ENCODE measurements at places on chromosomes 3 and 15. TPM values are rescaled to one million over a fixed set of nuclear protein-coding genes. Genes with fewer than 3 reads are reported as not detected.
A peak's percentile ranks its signal among the peaks of the same experiment; 100 is the strongest.

GRCh38 chr15:49045751-49046219 lies 461 bp downstream of the SECISBP2L start:
- no peak for DNase-seq

GRCh38 chr3:33437556-33438283 lies 2.5 kb downstream of the UBP1 start:
- peak; percentile 53 for DNase-seq

- no peak for DNase-seq
Measured at GRCh38 chr15:81279621-81280485, 44.1 kb downstream of the STARD5 start.

STT3B gene
- 139 TPM for total RNA-seq

MYRIP gene
- 1.9 TPM for total RNA-seq

DNA sequence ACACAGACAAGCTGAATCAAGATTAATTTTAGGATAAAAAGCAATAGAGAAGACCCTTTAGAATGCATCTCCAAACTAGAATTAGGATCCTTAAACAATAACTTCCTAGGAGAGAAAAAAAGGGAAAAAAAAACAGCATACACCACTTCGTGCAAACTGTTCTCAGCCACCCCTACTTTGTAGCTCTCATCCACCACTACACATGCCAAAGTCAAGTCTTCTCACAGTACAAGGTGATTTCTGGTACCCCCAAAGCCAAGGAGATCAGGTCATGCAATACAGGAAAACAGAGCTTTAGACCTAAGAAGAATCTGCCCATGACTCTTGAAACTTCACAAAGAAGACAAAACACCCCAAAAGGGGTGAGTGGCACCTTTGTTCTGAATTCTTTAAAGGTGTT lies 166.9 kb downstream of the SUCNR1 start:
- no peak for DNase-seq

DNA sequence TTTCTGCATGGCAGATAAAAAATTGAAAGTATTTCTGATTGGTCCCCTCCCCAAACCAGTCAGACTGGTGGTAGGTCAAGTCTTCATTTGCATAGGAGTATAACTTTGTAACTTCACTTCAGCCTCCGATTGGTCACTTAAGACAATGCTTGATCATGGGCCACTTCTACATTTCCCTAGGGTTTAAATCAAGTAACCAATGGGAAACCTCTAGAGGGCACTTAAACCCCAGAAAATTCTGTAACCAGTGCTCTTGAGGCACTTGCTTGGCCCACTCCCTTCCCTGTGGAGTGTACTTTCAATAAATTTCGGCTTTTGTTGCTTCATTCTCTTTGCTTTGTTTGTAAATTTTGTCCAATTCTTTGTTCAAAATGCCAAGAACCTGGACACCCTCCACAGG lies 225.5 kb downstream of the ARPP21 start:
- no peak for DNase-seq

DNA sequence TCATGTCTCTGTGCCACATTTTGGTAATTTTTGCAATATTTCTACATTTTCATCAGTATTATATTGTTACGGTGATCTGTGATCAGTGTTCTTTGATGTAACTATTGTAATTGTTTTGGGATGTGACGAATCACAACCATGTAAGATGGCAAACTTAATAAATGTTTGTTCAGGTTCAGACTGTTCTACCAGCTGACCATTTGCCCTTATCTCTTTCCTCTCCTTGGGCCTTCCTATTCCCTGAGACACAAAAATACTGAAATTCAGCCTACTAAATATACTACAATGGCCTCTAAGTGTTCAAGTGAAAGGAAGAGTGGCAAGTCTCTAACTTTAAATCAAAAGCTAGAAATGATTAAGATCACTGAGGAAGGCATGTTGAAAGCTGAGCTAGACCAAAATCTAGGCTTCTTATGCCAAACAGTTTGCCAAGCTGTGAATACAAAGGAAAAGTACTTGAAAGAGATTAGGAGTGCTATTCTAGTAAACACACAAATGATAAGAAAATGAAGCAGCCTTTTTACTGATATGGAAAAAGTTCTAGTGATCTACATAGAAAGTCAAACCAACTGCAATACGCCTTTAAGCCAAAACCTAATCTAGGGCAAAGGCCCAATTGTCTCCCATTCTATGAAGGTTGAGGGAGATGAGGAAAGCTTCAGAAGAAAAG lies 952.8 kb downstream of the ROBO1 start:
- no peak for DNase-seq

CFAP20DC gene
- 1.4 TPM for total RNA-seq

- DNase-seq = peak; percentile 85
Measured at GRCh38 chr3:186930143-186930640, at the start of gene ST6GAL1. ST6GAL1 (plus strand) TSS chr3:186930526; CDS start chr3:187042704, 112,178 bp downstream.

HCLS1 gene
- total RNA-seq = 98.6 TPM

NR2F2 gene
- 76.0 TPM for total RNA-seq

GRCh38 chr3:184611607-184612281 lies 50.2 kb downstream of the EPHB3 start:
- DNase-seq = no peak

DNA sequence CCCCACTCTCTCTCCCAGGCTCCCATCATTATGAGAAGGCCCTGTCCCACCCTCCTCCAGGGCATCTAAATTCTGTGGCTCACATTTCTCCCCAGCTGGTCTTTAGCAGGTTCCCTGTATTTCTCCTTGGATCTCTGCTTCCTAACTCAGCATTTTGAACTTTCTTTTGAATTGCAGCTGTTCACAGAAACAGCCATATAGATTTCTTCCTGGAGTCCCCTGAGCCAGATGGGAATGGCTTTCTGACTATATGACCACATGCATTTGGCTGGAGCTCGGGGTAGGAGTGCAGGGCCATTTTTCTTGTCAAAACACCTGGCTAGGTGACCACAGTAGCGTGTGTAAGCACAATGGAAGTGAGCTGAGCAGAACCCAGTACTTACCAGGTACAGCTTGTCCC lies 22.0 kb downstream of the RBP2 start:
- no peak for DNase-seq

DNA sequence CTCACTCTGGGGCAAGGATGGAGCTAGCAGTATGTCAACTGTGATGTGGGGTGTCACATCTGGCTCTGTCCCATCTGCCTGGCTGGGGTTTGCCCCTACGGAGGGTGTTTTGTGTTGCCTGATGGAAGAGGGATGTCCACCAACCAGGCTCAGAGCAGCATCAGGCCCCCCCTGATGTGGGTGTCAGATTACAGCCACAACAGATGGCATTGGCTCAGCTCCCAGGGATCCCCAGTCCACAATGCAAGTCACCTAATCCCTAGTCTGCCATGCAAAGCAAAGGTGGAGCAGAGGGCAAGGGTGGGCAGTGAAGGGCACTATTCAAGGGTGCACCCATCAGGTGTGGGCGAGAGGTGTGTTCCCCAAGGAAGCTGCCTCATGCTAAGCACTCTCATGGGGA lies 48.9 kb upstream of the AMOTL2 start:
- DNase-seq = no peak

DNA sequence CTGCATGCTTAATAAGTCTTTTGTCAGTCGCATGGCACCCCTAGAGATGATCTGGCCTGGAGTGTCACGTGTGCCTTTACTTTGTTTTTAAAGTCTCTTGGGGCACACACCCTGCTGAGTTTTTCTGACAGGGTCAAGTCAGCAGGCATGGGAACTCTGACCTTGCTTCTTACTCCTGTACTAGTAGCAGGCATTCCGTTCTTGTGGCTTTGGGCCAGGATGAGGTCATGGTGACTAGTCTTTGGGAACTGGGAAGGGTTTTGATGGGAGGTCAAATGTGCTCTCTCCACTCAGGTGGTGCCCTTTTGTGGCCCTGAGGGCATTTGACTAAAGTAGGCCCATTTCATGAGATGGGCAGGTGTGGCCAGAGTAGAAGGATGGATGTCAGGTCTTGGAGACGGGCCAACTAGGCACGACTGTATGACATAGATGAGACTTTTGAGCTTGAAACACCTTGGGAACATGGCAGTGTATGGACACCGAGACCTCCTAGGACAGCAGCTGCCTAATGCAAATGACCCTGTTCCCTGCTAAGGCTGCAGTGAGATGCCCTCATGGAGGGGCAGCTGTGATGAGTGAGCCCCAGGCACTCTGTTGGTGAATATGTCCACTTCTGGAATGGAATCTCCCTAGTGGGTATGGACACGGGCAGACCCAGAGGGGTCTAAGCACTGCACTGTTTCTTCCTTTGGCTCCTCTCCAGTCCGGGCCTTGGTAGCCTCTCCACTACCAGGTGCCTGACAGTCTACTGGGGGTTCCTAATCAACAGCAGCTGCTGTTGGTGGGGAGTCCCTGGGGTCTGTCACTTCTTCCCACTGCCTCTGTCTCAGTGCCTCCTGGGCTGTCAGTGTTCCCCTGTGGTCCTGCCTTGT lies 16.4 kb downstream of the SRPRB start:
- DNase-seq = no peak

DNA sequence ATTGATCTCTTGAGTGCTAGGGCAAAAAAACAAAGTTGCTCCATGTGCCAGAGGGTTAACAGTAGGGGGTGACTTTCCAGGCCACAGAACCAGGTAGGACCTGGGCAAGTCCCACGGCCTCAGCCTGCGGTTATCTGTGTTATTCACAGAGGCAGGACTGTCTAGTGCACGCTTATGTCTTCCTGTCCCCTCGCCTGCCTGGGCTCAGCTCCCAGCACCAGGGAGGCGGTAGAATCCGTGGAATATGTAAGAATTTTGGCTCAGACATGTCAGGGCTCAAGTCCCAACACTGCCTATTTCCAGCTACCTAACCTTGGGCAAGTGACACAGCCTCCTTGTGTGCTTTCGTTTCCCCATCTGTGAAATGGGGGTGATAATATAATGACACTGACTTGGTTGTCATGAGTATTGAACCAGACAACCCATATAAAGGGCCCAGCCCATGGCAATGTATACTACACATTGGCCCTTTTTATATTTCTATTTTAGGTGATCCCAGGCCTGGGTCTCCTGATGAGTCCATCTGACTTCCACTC lies 44.3 kb upstream of the FLNB start:
- no peak for DNase-seq

- DNase-seq = peak; percentile 79
Measured at GRCh38 chr15:31325595-31326155, 960 bp upstream of the KLF13 start.

- DNase-seq = no peak
Measured at GRCh38 chr3:110526777-110527727, 544.6 kb upstream of the NECTIN3 start.

DNA sequence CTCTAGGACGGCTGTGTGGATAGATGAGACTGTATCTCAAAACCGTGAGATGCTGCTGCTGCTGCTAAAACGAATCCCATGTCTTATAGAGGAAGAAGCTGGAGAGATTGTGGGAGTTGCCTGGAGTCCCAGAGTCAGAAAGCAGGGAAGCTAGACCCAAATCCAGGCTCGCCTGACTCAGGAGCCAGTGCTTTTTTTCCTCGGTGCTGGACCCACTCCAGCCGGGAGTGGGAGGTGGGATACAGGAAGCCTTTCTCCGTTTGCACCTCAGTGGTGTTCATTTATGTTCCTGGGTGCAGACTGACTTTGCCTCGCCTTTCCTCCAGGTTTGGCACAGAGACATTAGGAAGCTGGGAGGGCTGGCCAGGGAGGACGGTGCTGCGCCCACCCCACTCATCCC lies 150.9 kb upstream of the LINGO1 start:
- DNase-seq = no peak

- no peak for DNase-seq
Measured at GRCh38 chr3:69647511-69648110, 91.7 kb upstream of the MITF start.

- no peak for DNase-seq
Measured at GRCh38 chr3:140341817-140342403, 336.0 kb upstream of the TRIM42 start.

- no peak for DNase-seq
Measured at GRCh38 chr3:99760629-99761028, 57.0 kb upstream of the CMSS1 start.

EFHB gene
- total RNA-seq = 0.99 TPM

DNA sequence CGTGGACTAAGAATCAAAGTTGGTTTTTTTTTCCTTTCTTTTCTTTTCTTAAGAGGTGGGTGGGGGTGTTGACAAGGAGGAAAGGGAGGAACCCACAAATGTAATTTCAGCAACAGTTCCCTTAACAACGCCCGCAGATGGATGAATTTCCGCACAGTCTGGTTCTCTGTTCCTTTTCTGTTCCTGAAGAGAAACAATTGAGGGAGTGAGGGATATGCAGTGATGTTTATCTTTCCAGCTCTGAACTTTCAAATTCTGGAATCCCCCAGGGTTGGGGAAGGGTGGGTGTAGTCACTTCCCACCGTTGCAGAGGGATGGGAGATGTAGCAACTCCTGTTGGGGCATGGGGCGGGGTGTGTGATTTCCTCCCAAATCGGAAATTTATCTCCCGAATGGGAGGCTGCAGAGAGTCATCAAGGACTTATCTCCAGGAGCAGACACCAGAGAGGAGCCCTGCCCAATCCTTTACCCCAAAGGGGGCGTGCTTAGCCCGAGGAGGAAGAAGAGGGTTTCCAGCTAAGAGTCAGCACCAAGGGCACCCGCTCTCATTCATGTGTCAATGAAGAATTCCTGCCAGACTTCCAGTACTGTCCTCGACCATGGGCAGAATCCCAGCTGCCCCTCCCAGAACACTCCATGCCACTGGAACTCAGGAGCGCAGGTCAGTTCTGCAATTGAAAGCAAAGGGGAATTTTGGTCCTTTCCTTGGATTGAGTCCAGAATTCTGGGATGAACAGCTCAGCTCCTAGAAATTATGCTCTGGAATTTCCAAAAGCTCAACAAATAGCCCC lies 35.0 kb upstream of the CFAP161 start:
- no peak for DNase-seq

DNA sequence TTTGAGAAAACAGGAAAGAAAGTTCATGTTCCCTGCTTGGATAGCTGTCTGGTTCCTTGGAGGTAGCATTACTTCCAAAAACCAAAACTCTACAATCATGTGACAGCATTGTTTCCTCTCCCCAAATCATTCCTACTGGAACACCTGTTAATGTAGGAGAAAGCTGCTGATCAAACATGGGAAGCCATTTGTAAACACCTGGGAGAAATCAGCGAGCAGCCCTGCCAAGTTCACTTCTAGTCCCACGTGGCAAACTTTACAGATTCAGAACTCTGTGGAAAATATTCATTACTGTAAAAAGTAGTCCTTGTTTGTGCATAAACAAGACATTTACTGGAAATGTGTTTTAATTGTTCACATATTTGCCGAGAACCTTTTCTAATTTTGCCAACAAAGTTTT lies 275.5 kb upstream of the AZI2 start:
- DNase-seq = no peak

DNA sequence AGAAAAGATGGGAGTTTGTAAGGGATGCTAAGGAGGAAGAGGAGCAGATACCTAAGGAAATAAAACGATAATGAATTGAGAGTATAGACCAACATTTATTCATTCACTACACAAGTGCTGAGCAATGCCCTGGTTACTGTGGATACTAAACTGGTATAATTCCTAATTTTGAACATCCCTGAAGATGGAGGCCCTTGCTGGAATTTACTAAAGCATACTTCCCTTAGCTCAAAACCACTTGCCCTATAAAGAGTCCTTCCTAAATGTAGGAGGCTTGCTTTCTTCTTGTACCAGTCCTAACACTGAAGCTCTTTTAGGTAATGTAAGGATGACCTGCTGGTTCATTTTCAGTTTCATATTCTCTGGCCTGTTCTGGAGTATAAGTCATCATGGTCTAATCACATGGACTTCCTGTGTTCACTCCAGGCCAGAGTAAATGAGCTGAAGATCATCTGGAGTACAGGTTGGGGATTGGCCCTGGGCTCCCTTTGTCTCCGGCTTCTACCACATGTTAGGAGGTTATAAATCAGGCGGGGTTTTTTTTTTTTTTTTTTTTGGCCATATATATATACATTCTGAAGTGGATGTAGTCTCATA lies 40.1 kb upstream of the MTMR10 start:
- no peak for DNase-seq

LRRC3B gene
- not detected for total RNA-seq

Measured in left lung (tissue), 14 donors.